ENCODE measurements at places on chromosomes 7 and 10.

DNA sequence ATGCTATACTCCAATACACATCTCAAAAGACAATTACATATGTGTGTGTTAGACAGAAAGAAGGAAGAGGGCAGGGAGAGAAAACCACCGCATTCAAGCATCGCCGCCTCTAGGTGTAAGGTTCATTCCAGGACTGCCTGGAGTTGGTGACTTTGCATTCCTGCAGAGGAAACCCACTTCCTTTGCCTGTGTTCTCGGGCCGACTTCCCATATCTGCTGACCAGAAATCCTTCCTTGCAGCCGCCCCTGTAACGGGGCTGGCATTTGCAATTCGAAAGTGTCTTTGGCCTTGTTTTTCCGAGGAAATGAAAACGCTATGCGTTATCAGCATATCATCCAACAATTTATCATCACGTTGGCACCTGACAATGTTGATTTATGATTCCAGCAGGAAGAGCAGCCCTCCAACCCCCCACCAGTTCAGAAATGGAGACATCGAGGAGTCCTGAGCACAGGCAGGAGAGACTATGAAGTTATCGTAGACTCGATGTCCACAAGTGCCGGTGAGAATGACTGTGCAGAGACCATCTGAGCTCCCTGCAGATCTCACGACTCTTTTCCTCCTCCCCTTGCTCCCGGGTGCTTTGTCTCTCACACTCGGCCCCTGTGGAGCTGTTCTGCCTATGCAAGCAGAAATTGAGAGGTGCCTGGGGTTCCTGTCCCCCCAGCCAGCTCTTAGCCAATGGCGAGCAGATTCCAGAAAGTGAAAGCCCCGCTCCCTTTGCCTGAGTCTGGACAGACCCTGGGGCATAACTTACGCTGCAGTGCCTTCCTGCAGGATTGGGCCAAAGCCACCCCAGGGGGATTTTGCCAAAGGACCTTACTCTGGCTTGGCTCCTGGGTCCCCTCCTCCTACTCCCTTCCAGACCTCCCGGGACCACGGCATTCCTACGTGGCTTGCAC lies 68.9 kb upstream of the FOXK1 start:
- DNase-seq: no peak

- DNase-seq: no peak
Observed at GRCh38 chr10:124323806-124324205, 94.9 kb downstream of the OAT start.

GRCh38 chr7:7944619-7945282 lies 23.8 kb upstream of the GLCCI1 start:
- DNase-seq: peak; percentile 32

DNA sequence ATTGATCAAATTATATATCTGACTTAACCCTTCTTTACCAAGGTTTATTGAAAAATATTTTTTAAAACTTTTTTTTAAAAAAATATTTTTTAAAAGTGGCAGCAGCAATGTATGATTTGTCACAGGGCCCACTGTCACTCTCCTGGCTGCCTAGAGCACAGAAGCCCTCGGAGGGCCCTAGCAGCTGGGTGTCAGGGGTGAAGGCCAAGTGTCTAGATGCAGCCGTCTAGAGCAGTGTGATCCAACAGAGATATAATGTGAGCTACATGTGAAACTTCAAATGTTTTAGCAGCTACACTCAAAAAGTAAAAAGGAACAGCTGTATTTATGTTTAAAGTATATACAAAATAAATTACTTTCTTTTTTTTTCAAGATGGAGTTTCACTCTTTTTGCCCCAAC lies 112.7 kb downstream of the ARHGAP22 start:
- no peak for DNase-seq

DNA sequence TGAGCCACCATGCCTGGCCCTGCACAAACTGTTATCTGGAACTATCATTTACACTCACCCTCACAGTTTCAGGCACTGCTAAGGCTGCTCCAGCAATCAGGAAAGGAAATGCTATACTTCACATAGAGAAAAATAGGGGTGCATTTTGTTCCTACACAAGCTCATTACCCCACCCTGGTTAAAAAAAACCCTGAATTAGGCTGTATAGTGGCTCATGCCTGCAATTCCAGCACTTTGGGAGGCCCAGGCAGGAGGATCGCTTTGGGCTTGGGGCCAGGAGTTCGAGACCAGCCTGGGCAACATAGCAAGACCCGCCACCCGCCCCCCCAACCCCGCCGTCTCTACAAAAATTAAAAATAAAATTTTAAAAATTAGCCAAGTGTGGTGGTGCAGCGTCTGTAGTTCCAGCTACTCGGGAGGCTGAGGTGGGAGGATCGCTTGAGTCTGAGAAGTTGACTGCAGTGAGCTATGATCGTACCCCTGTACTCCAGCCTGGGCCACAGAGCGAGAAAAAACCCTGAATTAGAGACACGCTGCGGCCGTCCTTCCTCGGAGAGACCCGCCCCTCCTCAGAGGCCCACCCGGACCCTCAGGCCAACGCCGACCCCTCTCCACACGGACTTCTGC lies 539 bp downstream of the PTCD1 start:
- no peak for DNase-seq

DNA sequence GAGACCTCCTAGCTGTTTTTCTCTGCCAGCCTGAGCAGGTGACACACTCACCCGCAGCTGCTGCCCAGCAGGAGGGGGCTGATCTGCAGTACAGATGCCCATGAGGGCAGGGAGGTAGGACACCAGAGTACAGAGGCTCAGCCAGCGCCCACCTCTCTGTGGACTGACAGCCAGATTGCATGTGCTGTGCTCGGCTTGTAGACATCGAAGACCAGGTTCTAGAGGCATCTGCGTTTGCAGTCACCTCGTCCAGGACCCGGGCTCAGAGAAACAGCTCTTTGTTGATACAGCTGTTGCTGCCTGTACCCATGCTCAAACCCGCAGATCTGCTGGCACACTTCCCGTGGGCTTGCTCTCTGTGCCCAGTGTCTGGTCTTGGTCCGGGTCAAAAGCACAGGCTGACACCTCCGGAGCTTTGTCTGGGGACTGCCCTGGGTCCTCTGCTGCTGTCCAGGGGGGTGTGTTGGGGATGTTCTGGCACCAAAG lies 224.7 kb downstream of the GLRX3 start:
- DNase-seq: no peak

DNA sequence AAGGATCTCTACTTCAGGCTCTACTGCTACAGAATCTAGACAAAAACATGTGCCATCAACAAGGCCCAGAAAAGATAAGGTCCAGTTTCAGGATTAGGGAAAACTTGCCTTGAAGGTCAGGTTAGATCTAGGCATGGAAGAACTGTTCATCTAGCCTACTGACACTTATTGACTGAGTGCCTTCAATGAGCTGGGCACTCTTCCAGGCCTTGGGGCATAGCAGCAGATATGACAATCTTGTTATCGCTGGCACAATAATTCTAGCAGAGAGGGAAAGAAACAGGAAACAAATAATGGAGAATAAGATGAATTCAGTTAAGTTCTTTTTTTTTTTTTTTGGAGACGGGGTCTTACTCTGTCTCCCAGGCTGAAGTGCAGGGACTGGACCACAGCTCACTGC lies 71.6 kb downstream of the ADCYAP1R1 start:
- no peak for DNase-seq

- no peak for DNase-seq
Observed at GRCh38 chr7:71254751-71255150, 122.8 kb downstream of the GALNT17 start.

GRCh38 chr10:69938541-69938991 lies 114.1 kb upstream of the MACROH2A2 start:
- DNase-seq: no peak

Data from stimulated activated CD8-positive, alpha-beta memory T cell treated with anti-CD3 and anti-CD28 coated beads, Interleukin-4, amount 100 ng/mL, for 24 hours (primary cell).